ENCODE measurements at places on chromosomes 12 and 14.

GRCh38 chr14:89720076-89720687 is 234.3 kb downstream of the EFCAB11 start:
- DNase-seq, result no peak

DNA sequence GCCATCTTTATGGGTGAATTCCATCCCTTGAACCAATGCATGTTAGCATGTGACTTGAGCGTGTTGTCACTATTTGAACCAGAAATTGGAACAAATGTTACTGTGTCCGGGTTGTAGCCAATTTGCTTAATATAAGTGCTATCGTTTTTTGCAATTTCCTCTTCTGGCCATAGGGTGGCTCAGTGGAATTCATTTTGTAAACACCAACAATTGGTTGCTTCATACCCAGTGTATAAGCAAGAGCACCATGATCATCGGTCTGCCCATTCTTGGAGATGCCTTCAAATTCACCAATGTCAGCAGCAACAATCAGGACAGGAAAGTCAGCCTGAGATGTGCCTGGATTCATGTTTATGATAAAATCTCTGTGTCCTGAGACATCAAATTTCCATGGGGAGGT is 5.0 kb upstream of the NEDD1 start:
- DNase-seq, result peak; percentile 15

GRCh38 chr14:69318241-69318640 is 58.3 kb downstream of the GALNT16 start:
- no peak for DNase-seq

- no peak for DNase-seq
These were observed 2.0 kb upstream of the TNFAIP2 start for GRCh38 chr14:103121121-103121845.

GRCh38 chr12:3035815-3036702 is 41.1 kb upstream of the TSPAN9 start:
- DNase-seq, result no peak

GRCh38 chr12:49669796-49670195 is 37.4 kb downstream of the FMNL3 start:
- no peak for DNase-seq

- DNase-seq, result peak; percentile 49
These were observed 13.7 kb upstream of the TCTN1 start for GRCh38 chr12:110600254-110600653.

DNA sequence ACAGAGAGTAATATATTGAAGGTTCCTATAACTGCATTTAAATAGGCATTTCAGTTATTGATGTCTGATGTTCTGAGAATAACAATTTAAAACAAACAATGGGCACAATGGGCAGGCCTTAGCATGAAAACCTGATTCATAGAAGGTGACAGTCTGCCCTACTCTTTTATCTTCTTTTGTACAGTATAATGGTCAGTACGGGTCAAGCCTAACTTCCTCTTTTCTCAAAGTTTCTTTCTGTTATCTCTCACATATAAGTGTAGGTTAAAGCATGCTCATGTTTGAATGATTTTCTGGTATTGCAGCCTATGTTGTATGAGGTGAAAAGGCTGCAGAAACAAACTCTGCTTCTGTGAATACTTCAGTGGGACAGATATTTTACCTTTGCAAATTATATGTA is 14.2 kb downstream of the FKBP3 start:
- no peak for DNase-seq

- DNase-seq, result no peak
These were observed 80.0 kb downstream of the EP400 start for GRCh38 chr12:132029503-132030300.

GRCh38 chr14:99809360-99809759 is 16.1 kb downstream of the EML1 start:
- no peak for DNase-seq

GRCh38 chr12:12608557-12608957 is 3.1 kb upstream of the CREBL2 start:
- no peak for DNase-seq

GRCh38 chr14:100065111-100065871 is at the start of gene EVL:
EVL (plus strand) TSS chr14:100065422; CDS start chr14:100065501, 79 bp downstream.
- no peak for DNase-seq

GRCh38 chr14:75032939-75033338 is 18.3 kb downstream of the MLH3 start:
- DNase-seq, result no peak

DNA sequence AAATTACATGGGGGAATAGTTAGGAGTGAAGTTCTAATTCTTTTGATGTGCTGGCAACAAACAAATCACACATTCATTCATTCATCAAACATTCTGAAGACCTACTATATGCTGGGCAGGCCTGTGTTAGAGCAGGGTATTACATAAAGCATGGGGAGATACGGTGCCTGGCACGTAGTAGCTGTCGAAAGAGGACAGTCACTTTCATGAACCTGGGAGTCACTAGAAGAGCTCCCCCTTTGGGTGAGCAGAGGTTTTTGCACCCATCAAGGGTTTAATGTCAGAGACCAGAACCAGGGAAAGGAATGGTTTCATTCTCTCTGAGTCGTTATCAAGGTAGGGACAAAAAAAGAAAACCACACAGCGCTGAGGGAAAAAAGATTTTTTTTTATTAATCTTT is 10.0 kb downstream of the LHX5 start:
- DNase-seq, result peak; percentile 61

- no peak for DNase-seq
These were observed 79.7 kb upstream of the MYF6 start for GRCh38 chr12:80627782-80628181.

GRCh38 chr12:128424931-128425431 is 158.0 kb downstream of the TMEM132C start:
- DNase-seq, result no peak

- DNase-seq, result no peak
These were observed 4.0 kb downstream of the TRIP11 start for GRCh38 chr14:92035890-92036289.

DNA sequence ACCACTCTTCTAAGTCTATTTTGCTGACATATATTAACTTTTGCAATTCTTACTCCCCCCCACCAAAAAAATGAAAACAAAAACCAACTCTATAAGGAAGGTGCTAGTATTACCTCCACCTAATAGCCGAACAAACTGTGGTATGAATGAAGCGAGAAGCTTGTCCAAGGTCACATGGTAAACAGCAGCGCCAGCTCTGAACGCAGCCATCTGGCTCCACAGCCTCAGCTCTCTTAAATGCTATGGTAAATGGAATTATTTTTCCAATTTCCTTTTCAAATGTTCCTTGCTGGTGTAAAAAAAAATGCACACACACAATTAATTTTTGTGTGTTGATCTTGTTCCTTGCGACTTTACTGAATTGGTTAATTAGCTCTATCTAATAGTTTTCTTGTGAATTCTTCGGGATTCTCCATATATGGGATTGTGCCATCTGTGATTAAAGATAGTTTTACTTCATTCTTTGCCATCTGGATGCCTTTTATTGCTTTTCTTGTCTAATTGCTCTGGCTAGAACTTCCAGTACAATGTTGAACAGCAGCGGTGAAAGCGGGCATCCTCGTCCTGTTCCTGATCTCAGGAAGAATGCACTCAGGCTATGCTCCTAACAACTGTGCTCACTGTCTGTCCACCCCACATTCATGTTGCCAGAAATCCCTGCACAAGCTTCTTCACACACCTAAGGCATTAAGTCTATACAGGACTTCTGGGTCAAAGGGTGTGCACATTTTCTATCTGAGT is 10.7 kb upstream of the C12orf76 start:
- DNase-seq, result no peak

DNA sequence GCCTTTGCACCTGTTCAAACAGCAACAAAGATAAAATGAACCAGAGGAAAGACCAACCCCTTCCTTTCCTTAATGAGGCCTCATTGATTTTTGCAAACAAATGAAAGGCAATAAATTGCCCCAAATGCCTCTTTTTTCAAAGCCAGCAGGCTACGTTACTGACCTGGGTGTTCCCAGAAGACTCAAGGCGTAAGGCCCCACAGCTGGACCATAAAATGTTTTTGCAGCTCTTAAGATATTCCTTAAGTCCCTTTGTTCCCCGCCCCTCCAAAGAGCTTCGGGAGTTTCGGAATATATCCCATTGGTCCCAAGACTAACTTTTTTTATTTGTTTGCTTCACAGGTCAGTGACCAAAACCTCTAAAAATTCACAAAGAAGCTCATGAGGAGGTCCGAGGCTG is 462.9 kb upstream of the PRICKLE1 start:
- DNase-seq, result no peak

- DNase-seq, result no peak
These were observed 2.3 kb downstream of the SDSL start for GRCh38 chr12:113424456-113424855.

DNA sequence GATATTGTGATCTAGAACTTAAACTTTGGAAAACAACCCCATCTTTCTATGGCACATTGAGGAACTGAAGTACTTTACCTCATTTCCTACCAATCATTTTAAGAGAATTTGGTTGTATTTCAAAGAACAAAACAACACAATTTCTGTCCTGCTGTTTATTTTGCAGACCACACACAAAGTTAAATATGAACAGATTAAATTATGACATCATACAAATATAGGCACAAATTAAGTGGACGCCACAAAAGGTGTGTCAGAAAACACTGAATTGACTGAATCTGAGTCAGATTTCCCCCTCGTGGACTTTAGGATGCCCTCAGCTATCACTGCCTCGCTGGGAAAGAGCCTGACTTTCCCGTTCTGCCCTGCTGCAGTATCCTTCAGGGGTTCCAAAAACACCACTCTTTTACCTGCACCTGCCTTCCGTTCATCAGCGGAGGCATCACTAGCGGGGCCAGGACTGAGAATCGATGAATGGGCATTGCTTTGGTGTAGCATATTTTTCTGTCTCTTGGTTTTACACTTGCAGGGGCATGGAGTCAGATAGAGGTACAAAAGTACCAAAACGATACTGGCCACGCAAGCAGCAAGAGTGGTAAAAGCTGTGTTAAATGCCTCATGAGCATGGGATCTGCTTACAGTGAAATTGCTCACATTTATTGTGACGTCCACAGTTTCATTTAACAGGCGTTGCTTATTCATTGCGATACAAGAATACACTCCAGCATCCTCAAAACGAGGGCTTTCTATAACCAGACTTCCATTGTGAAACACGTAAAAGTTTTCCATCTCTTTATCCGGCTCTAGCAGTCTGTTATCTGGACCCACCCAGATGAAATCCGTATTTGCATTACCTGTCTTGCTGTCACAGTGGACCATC is 2.0 kb upstream of the PCED1B start:
- no peak for DNase-seq

GRCh38 chr12:5138845-5139244 is 95.2 kb downstream of the KCNA5 start:
- DNase-seq, result no peak

- peak; percentile 23 for DNase-seq
These were observed 545 bp downstream of the CPSF2 start for GRCh38 chr14:92122351-92122677.

DNA sequence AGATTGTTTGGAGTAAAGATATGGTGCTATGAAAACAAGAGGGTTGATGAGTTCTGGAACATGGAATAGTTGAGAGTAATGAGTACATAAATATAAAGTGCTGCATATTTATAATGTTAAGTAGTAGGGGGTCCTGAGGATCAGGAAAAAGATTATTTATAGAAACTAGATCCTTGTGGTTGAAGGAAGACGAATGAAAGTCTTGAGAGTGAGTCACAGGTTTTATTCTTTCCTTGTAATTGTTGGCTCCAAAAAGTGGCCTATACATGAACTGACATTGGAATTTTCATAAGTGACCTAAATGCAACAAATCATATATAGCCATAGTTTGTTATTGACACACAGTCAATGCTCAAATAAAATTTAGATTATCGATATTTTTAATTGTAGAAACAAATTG is 440.4 kb upstream of the PRICKLE1 start:
- DNase-seq, result no peak
